ENCODE measurements at places on chromosomes 5 and 9. TPM values are rescaled to one million over a fixed set of nuclear protein-coding genes. Genes with fewer than 3 reads are reported as not detected.

GRCh38 chr5:1665803-1666202, 133.8 kb downstream of the MRPL36 start:
- H3K4me3 ChIP-seq, result no peak overlapping the region
- no peaks in the 10 kb centered on the region for H3K36me3 ChIP-seq
- DNase-seq, result no peak

Gene PCDHGB6
- total RNA-seq, result not detected

- H3K4me3 ChIP-seq, result no peak overlapping the region
- no peak for DNase-seq
- H3K27me3 ChIP-seq, result no peaks in the 10 kb centered on the region
Observed at GRCh38 chr5:94742852-94743251, 124.4 kb downstream of the SLF1 start.

Gene PGM5
- total RNA-seq, result not detected

Gene SLC23A1
- total RNA-seq, result 3.6 TPM

Gene TRPM6
- 0.14 TPM for total RNA-seq

Measured in HepG2 (cell line).